Activated CD8-positive, alpha-beta T cell treated with anti-CD3 and anti-CD28 coated beads for 36 hours (primary cell): ENCODE measurements at places on chromosomes 7 and 10. TPM values are rescaled to one million over a fixed set of nuclear protein-coding genes. Genes with fewer than 3 reads are reported as not detected.

GRCh38 chr10:71345694-71346093 lies 26.6 kb downstream of the SLC29A3 start:
- DNase-seq: no peak
- H3K4me1 ChIP-seq: peaks cover 12% of the 10 kb centered on the region
- no peak overlapping the region for H3K27ac ChIP-seq
- no peaks in the 10 kb centered on the region for H3K27me3 ChIP-seq
- no peaks in the 10 kb centered on the region for H3K36me3 ChIP-seq

DNA sequence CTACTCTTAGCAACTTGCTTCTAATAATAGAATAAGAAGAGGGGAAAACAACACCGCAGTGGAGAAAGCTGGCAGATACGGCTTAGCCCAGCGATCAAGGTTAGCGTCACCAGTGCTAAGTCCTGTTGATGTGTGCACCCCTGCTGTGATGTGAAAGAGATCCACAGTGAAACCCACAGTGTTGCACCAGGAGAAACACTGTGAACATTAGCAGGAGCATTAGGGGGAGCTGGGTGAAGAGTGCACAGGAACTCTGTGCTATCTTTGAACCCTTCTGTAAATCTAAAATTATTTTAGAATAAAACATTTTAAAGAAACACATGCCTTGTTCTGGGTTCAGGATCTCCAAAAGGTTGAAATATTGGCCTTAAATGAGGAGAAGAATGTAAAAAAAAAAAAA lies 154.1 kb upstream of the UNC5B start:
- no peaks in the 10 kb centered on the region for H3K36me3 ChIP-seq
- no peak overlapping the region for H3K27ac ChIP-seq
- no peaks in the 10 kb centered on the region for H3K27me3 ChIP-seq
- H3K4me3 ChIP-seq: no peak overlapping the region
- H3K4me1 ChIP-seq: no peaks in the 10 kb centered on the region
- no peak for DNase-seq

- peaks cover 7% of the 10 kb centered on the region for H3K4me1 ChIP-seq
- H3K27ac ChIP-seq: no peak overlapping the region
- H3K27me3 ChIP-seq: peaks cover 16% of the 10 kb centered on the region
- no peak for DNase-seq
- H3K36me3 ChIP-seq: no peaks in the 10 kb centered on the region
Observed at GRCh38 chr7:116805100-116805544, 57.3 kb upstream of the CAPZA2 start.

- H3K36me3 ChIP-seq: no peaks in the 10 kb centered on the region
- H3K27me3 ChIP-seq: peaks cover 5% of the 10 kb centered on the region
- H3K4me3 ChIP-seq: no peak overlapping the region
- H3K4me1 ChIP-seq: no peaks in the 10 kb centered on the region
- H3K27ac ChIP-seq: no peak overlapping the region
Observed at GRCh38 chr10:125662584-125662983, 20.4 kb downstream of the TEX36 start.

DNA sequence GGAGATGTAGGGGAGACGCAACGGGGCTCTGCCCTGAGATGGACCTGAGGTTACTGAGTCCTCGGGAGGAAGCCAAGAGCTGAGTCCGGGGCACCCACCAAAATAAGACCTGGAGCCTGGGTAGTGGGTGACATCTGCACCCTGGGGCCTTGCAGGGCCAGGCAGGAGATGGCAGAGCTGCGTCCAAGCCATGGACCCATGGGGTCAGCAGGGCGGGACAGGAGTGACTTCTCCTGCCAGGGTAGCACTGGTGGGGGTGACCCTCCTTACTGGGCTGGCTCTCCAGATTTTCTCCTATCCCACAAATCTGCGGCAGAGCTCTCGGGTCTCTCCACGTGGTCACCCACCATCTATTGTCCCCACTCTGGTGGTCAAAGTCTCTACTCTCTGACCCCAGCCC lies 2.1 kb downstream of the GHRHR start:
- H3K36me3 ChIP-seq: no peaks in the 10 kb centered on the region
- H3K4me1 ChIP-seq: no peaks in the 10 kb centered on the region
- no peak for DNase-seq
- H3K27ac ChIP-seq: no peak overlapping the region
- no peak overlapping the region for H3K4me3 ChIP-seq
- H3K27me3 ChIP-seq: peaks cover 8% of the 10 kb centered on the region

GRCh38 chr7:33578166-33578565 lies 327.2 kb upstream of the BMPER start:
- no peaks in the 10 kb centered on the region for H3K4me1 ChIP-seq
- peaks cover 14% of the 10 kb centered on the region for H3K36me3 ChIP-seq
- DNase-seq: no peak
- H3K27ac ChIP-seq: no peak overlapping the region
- no peaks in the 10 kb centered on the region for H3K27me3 ChIP-seq

GRCh38 chr10:131736321-131736980 lies 164.4 kb upstream of the PPP2R2D start:
- H3K27ac ChIP-seq: no peak overlapping the region
- no peaks in the 10 kb centered on the region for H3K36me3 ChIP-seq
- H3K27me3 ChIP-seq: peaks cover 5% of the 10 kb centered on the region
- no peak overlapping the region for H3K4me3 ChIP-seq
- no peak for DNase-seq

GRCh38 chr7:147151661-147152060 lies 1035.1 kb downstream of the CNTNAP2 start:
- no peak overlapping the region for H3K27ac ChIP-seq
- no peaks in the 10 kb centered on the region for H3K36me3 ChIP-seq
- no peak for DNase-seq

GRCh38 chr10:58237014-58237834 lies 30.5 kb downstream of the IPMK start:
- H3K4me1 ChIP-seq: peaks cover 43% of the 10 kb centered on the region
- H3K27me3 ChIP-seq: no peaks in the 10 kb centered on the region
- H3K27ac ChIP-seq: no peak overlapping the region
- H3K4me3 ChIP-seq: no peak overlapping the region

DNA sequence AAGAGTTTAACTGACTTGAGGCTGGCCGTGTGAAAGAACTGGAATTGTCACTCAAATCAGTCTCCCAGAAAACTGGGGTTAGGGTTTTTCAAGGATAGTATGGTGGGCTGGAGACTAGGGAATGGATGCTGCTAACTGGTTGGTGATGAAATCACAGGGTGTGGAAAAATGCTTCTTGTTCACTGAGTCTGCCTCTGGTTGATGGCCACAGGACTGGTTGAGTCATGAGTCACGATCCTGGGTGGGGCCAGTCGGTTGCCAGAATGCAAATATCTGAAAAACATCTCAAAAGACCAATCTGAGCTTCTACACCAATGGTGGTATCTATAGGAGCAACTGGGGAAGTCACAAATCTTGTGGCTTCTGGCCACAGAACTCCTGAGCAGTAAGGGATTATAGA lies 16.3 kb upstream of the BAMBI start:
- no peak overlapping the region for H3K4me3 ChIP-seq
- DNase-seq: no peak
- no peak overlapping the region for H3K27ac ChIP-seq
- peaks cover 12% of the 10 kb centered on the region for H3K27me3 ChIP-seq
- no peaks in the 10 kb centered on the region for H3K36me3 ChIP-seq
- H3K4me1 ChIP-seq: no peaks in the 10 kb centered on the region

GPER1 gene
- 0.16 TPM for total RNA-seq

SYCE1 gene
- not detected for total RNA-seq

SFXN4 gene
- total RNA-seq: 50.3 TPM

OR2A5 gene
- not detected for total RNA-seq

C10orf143 gene
- 4.4 TPM for total RNA-seq

CAMK2G gene
- 17.8 TPM for total RNA-seq
